Activated CD8-positive, alpha-beta memory T cell treated with anti-CD3 and anti-CD28 coated beads for 1 hour (primary cell): ENCODE measurements at places on chromosomes 3 and 15.

GRCh38 chr3:168073842-168074605, 21.7 kb downstream of the GOLIM4 start:
- DNase-seq, result no peak

DNA sequence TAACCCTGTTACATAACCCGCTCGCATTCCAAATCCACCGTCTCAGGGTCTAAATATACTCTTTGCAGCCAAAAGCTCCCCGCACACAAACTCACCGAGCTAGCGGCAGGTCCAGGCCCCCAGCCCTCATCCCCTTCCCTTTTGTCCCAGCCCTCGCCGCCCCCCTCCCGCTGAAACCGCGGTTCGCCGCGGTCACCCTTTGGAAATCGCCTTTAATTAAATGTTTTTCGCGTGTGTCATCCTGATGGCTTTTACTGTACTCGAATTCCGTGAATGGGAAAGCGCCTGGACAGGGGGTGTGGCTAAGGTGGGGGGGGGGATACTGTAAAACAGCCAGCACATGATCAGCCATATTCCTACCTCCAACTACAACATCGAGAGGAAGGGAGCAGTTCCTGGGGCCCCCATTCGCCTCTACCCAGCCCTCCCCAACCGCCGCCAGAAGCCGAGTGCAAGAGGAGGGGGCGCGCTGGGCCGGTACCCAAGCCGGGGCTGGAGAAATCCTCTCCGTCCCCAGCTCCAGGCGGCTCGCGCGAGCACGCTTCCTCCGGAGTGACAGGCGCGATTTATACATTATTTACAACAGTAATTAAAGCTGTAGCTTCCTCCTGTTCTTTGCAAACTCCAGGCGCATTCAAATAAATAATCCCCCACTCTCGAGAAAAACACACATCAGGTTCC, 1.7 kb downstream of the RORA start:
- DNase-seq, result no peak

GRCh38 chr3:73493543-73494308, 131.0 kb downstream of the PDZRN3 start:
- DNase-seq, result no peak

GRCh38 chr3:59121346-59122144, 71.7 kb upstream of the CFAP20DC start:
- DNase-seq, result no peak

- no peak for DNase-seq
Measured at GRCh38 chr3:65953881-65954733, 84.6 kb downstream of the MAGI1 start.

- no peak for DNase-seq
Measured at GRCh38 chr15:52183562-52184173, 7.5 kb downstream of the GNB5 start.

DNA sequence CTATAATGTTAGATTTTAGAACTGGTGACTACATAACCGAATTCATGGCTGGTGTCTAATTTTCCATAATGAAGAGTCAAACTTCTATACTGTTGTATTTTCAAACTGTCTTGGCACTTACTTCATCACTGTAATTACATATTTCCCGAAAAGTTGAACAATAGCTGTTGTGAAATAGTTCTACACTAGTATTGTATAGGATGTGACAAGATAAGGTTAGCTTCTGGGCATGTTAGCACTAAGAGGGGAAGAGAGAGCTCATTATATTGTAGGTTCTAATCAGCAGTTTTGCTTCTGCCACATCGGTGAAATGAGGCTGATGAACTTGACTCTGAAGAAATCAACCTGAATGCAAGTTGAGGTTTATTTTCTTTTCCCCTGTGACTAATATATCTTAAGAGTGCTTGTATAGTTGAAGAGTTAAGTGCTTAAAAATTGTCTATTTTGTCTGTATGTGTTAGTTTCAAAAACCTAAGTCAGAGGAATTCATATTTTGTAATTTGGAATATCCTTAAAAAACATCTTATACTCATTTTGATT, 8.9 kb downstream of the GYG1 start:
- no peak for DNase-seq

DNA sequence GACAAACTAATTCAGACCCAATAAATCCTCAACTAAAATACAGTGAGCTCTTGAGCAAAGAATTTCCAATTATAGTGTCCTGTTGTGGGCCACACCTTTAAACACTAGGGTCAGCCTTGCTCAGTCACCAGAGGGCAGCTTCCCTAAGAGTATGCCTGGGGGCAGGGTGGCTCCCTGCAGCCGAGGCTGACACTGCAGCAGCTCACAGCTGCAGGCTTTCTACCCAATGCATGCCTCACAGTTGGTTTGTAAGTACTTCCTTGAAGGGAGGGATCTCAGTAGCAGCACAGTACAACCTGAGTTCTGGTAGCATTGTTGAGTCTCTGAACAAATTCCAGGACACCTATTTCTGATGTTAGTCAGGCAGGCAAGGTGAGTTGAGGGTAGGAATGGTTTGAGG, 335.6 kb downstream of the TUSC7 start:
- no peak for DNase-seq

DNA sequence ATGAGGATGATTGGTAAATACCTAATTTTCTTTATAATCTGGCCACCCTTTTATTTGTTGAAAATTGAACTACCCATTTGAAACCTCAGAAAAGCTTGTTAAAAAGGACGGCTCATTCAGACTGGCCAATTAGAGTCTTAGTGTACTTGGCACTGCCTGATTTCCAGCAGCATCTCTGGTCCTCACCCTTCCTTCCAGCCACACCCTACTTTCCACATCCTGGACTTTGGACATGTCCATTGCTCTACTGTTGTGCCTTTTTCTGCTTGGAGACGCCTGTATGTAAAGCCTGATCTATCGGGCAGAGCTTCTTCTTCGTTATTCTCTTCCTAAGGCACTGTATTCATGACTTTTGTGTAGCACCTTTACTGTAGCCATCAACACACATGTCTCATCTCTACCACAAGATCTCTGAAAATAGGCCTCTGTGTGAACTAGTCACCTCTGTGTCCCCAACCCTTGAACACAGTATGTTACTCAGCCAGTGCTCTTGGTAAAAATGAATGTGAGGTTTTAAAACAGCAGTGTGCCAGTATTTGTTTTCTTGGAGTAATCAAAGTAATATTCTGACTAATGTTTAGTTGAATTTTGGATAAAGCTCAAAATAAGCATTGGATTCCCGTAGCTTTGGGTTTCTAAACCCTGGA, 6.8 kb downstream of the RBM5 start:
- no peak for DNase-seq

GRCh38 chr3:184229394-184230080, at the start of gene VWA5B2:
Gene VWA5B2, plus strand, starts transcription at chr3:184229585. Its CDS starts 944 bp downstream, at chr3:184230529.
- DNase-seq, result peak; percentile 61

GRCh38 chr3:190089711-190090110, 31.0 kb downstream of the P3H2 start:
- no peak for DNase-seq

- DNase-seq, result no peak
Measured at GRCh38 chr3:156818890-156819289, 7.3 kb upstream of the LEKR1 start.

DNA sequence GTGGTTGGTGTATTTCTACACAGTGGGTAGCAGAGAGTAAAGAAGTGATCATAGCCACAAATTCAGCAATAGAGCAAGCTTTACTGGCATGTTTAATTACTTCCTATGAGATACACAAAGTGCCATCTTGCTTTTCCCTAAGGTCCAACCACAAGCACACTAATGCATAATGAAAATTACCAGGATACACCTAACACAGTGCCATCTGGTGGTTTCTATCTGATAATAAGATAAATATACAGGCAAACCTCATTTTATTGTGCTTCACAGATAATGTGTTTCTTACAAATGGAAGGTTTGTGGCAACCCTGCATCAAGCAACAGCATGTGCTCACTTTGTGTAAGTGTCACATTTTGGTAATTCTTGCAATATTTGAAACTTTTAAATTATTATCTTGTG, 223.0 kb downstream of the NSUN3 start:
- no peak for DNase-seq

DNA sequence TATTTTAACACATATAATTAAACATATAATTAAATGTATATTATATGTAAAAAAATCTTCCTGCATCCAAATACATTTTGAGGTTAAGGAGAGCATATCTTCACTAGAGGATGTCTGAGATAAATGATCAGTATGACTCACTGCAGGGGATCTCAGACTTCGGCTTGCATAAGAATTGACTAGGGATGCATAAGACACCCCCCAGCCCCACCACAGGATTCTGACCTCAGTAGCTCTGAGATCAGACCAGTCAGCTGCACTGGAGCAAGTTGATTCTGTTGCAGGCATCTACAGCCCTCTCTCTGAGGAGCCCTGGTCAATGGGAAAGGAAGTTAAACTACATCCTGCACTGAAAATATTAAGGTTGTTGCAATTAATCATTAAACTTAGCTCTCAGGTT, 29.0 kb upstream of the TBC1D21 start:
- no peak for DNase-seq

DNA sequence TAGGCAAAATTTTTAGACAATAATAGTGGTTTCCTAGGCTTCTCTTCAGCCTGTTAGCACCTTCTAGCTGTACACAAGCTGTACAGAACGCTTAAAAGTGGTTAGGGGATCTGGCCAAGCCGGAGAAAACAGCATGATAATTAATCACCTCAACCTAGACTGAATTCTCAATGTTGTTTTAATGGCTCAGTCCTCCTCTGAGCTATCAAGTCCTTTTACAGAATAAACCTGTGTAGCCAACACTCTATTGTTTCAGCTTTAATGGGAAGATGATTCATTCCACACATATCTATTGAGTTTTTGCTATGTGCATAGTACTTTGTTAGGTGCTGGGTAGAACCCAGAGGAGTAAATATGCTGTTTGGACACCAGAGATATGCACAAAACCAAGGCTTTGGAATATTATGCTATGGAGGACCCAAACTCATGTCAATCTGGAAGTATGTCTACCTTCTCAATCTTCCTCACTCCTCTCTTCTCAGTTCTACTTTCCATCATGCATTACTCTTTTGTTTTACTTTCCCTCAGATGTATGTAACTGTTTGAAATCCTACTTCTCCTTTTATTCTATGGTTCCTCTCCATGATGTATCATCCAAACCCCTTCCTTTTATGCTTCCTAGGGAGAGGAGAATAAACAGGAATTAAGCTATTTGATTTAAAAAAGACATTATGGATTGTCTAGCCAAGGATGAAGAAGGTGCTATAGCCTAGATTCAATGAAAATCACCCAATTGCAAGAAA, 27.6 kb upstream of the UBE2E2 start:
- no peak for DNase-seq

DNA sequence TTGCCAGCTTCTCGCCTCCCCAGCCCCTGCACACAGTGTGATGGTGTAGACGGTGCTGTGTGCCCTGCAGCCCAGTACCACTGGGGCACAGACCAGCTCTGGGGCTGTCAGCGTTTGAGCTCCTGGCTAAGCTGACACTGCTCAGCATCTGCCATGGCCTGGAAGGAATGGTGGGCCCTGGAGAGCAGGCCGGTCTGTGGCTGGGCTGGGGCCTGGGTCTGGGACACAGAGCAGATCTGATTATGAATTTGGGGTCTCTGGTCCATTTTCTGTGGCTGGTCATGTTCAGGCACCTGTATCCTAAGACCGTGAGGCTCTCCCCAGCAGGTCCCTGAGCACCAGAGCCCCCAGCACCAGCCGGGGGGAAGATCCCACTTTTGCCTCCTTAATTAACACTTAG, 34.7 kb downstream of the HCN4 start:
- no peak for DNase-seq

DNA sequence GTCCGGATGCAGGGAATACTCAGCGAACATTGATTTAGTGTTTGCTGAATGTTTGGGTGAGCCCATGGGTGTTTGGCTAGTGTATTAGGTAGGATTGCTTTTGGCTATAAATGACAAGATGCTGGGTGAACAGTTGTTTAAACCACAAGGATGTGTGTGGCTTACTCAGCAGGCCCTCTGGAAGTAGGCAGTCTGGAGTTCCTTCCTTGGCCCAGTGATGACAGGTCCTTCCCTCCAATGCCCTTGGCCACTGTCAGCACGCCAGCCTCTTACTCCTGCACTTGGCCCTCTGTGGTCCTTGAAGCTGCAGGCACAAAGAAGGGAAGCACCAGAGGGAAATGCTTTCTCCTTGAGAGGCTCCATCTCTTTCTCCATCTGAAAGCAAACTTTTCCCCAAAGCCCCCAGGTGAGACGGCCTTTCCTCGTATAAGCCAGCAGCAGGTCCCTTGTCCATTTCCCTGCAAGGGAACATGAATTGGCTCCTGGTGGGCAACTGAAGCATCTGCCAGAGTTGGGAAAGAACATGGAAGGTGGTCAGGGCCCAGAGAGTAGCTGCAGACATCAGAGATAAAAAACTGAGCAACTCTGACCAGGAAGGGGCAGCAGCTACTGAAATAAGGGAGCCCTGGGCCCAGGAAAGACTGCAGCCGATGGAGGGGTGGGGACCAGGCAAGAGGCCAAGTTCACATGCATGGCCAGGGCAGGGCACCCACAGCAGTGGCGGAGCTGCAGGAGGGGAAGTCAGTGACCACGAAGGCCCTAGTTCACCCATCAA, 105.0 kb downstream of the TPRA1 start:
- no peak for DNase-seq

DNA sequence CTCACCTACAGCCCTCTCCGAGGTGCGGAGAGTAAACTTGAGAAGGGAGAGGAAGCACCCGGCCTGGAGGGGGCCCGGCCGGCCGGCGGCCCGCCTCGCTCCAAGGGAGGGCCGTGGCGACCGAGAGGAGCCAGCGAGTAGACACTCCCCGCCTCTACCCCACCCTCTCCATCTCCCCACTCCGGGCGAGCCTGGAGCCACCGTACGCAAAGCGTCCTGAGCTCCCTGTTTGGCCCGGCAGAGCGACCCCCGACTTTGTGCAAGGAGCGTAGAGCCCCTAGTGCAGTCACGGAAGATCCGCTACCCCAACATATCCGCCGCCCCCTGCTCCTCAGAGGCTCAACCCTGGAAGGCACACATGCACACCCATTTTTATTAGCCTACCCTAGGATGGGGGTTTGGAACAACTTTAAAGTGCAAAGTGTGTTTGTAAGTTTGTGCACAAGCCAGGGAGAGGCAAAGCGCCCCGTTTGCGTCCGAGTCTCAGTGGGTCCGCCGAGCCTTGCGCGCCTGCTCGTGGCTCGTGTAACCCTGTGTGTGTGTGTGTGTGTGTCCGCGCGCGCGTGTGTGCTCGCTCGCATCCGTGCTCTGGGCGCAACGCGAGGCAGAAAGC, 508 bp upstream of the SMAD6 start:
- no peak for DNase-seq

DNA sequence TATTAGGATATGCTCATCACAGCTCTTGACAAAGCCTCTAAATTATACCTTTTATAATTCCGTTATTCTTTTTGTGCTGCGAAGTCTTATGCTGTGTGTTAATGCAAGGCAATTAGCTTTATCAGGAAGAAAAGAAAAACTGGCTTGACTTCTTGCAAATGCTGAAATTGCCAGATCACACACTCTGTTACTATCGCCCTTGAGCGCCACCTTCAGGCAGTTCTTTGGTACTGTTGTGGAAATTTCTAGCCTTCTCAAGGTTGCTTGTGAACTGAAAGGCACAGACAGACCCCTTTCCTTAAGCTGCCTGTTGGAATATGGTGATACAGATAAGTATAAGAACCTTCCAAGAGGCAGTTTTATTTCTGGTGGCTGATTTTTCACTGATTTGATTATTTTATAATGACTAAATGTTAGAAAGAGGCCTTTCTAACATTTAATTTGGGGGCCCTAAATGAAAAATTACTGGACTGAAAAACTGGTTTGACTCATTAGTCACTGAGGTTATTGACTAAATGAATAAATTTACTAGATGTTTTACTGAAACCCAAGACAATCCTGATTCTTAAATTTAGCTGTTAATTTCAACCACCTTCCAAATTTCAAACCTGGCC, 126.2 kb upstream of the RASGRP1 start:
- DNase-seq, result peak; percentile 51

GRCh38 chr15:45670511-45670910, 35.7 kb downstream of the SQOR start:
- DNase-seq, result no peak
